ENCODE measurements at places on chromosomes 16 and 17.
A peak's percentile ranks its signal among the peaks of the same experiment; 100 is the strongest.

GRCh38 chr16:19842426-19843157 lies 42.1 kb downstream of the GPRC5B start:
- DNase-seq: no peak

DNA sequence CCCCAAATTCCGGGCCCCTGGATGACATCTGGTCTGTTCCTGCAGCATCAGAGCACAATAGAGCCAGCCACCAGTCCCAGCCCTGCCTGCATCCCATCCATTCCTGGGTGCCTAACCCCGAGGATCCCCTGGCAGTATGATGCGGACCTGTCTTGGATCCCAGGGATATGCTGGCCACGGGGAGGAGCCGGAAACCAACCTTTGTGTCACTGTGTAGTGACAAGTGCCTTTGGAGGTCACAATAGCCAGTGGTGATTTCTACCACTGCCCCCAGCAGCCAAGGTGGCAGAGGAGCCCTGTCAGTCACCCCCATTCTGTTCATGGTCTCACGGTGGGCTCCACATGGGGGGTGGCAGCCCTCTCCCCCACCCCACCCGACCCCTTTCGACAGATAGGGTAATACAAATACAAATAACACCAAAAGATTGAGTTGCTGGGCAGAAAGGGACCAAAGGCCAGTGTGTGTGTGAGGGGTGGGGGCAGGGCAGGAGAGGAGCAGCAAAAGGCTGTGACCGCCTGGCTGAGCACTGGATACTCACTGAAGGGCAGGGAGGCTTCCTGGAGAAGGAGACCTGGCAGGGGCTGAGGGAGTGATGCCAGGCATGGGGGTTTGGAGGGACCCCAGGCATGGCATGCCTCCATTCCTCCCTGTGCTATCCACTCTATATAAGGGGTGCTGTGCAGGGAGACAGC lies 29.0 kb upstream of the MEOX1 start:
- no peak for DNase-seq

DNA sequence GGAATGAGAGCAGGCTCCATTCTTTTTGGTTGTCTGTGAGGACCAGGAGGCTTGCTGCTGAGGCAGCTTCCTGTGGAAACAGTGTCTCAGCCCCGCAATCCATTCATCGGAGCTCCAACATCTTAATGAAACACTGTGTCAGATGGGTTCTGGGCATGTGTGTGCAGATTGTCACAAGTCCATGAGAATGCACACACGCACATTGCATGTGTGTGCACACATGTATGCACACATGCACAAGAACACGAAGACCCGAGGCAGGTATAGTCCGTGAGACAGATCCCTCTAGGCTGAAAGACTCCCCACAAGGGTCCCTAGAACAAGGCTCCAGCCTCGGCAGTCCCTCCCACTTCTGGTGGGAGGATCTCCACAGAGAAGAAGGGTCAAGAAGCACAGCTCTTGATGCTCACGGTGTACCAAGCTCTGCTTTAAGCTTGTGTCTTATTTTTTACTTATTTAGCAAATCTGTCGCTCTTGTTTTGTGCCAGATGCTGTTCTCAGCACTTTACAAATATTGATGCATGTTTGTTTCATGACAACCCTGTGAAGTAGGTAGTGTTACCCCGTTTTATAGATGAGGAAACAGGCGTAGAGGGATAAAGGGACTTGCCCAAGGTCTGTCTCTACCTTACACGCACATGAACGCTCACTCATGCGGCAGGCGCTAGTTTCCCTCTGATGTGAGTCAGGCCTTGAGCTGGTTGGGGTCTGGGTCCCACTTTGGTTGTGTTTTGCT lies 213.1 kb downstream of the SEC14L1 start:
- DNase-seq: no peak

DNA sequence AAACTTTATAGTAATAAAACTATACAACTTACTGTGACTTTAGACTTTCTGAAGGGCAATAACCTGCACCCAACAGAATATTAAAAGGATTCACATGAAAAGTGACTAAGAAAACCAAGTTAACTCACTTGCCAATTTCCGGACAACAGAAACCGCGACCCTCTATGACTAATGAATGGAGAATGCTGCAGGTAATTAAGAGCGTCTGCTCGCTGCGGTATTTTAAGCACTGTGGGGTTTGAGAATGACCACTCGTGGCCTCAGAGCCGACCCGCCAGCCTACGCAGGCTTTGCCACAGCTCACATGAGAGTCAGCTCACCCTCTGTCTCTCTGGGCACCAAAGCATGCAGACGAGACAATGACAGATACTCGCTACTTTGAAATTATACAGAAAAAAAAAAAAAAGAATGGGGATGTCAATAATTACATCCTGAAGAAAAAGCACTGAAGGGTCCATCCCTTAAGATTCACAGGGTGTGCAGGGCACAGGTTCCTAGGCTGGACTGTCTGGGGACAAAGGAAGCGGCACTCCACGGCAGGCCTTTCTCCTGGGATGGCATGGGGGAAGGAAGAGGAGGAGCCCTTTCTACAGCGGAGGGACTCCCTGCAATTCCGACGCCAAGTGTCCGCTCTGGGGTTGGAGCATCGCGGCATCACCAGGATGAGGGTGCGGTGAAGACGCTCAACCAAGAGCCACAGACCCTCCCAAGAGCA lies 35.0 kb downstream of the ZCCHC14 start:
- DNase-seq: no peak

DNA sequence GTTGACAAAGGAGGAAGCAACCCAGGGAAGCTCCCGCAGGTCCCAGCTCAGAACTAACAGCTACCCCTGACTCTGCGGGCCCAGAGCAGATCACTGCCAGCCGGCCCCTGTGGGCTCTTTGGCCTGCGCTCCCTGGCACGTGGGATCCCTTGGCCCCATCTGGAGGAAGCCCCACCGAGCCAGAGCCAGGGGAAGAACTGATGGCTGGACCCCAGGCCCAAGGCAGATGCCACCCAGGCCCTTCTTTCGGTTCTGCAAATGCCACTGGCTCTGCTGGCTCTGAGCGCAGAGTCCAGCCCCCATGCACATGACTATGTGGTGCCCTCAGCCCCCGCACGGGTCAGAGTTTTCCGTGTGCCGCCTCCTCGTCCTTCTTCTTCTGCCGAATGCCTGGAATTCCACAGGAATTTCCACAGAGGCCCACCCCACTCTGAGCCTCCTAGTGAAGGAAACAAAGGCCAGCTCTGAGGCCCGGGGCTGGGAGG lies 35.8 kb upstream of the SNN start:
- no peak for DNase-seq

- no peak for DNase-seq
These were observed 6.7 kb upstream of the C17orf107 start for GRCh38 chr17:4892499-4893221.

- DNase-seq: peak; percentile 65
These were observed 14.5 kb downstream of the C17orf100 start for GRCh38 chr17:6666077-6666521.

GRCh38 chr17:41333098-41333497 lies 17.5 kb downstream of the KRT33A start:
- no peak for DNase-seq

GRCh38 chr17:7419819-7420610 lies at the start of gene SPEM1:
SPEM1 (plus strand) TSS chr17:7420324; CDS start chr17:7420385, 61 bp downstream.
- no peak for DNase-seq

- no peak for DNase-seq
These were observed 4.5 kb downstream of the NTHL1 start for GRCh38 chr16:2042986-2043666.

GRCh38 chr16:75065149-75065505 lies 51.5 kb downstream of the LDHD start:
- no peak for DNase-seq

GRCh38 chr17:9645851-9646545 lies 681 bp downstream of the USP43 start:
- DNase-seq: peak; percentile 20

GRCh38 chr17:50111673-50112655 lies 16.8 kb downstream of the PDK2 start:
- DNase-seq: no peak

DNA sequence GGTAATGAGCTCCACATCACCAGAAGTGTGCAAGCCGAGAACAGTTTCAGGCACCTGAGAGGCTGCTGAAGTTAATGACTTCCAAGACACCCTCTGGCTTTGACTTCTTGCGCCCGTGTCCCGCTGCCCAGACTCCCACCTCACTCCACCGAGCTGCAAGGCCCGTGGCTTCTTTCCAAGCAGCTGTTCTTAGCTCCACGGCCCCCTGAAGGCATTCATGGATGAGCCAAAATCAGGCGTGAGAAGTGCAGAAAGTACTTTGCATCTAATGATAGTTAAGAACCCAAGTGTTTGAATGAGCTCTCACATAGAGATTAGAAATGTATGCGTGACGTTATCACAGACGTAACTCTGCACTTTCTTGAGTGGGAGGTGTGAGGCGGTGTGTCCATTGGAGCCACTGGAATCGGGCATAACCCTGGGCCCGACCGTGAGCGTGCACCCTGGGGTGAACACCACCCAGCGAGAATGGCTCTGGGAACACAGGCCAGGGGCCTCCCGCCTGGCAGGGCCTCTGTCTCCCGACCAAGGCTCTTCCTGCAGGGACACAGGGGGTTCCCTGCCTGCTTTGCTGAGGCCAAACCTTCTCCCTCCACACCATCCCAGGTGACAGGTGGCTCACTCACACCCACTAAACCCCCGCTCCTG lies 11.0 kb downstream of the NPTX1 start:
- DNase-seq: no peak

DNA sequence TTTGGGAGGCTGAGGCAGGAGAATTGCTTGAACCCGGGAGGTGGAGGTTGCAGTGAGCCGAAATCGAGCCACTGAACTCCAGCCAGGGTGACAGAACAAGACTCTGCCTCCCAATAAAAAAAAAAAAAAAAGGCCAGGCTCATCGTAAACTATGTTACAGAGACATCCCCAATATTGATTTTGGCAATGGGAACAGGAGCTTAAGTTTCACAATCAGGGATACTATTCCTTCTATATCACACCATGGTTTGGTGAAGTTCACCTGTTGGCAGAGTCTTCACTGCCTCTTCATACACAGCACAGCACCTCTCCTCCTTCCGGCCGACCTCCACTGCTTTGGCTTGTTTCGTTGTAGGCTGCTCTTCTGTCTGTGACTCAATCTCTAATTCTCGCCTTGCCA lies 21.2 kb downstream of the UTP6 start:
- no peak for DNase-seq

- DNase-seq: no peak
These were observed 3.5 kb downstream of the CTRB1 start for GRCh38 chr16:75222271-75222783.

GRCh38 chr17:57407287-57408070 lies 151.2 kb downstream of the MSI2 start:
- no peak for DNase-seq

- no peak for DNase-seq
These were observed 143.4 kb upstream of the MYOCD start for GRCh38 chr17:12522336-12522735.

DNA sequence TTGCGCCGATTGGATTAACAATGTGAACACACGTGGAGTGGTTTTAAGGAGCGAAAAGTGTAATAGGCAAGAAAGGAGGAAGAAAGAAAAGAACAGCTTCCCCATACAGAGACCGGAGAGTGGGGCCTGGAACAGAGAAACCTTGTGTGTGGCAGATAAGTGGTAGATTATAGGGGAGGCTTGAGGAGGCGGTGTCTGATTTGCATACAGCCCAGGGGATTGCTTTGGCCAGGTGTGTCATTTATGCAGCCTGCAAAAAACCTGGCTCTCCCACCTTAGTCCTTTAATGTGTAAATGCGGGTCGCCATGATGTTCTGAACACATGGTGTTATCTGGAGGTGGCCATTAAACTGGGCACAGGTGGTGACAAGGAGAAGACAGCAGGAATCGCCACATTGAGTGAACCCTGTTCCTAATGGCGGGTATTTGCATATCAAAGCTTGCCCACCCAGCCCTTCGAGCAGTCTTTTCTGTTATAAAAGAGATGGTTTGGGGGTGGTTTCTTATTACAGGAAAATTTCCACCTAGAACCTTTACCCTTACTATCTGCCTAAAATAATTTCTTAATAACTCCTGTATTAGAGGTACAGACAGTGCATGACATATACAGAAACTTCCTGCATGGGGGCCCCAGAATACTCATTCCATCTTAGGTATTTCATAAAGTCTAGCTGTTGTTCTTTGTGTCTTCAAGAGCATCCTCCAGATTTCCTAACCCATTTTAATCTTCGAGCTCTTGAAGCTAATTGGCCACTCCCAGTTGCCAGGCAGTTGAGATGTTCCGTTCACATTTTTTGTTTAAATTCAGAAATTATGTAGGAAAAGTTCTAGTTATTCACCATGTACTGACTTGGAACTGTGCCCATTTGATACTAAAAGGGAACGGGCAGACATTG lies 292.5 kb downstream of the RBFOX1 start:
- DNase-seq: no peak

GRCh38 chr16:72834499-72834898 lies 213.4 kb downstream of the ZFHX3 start:
- no peak for DNase-seq

DNA sequence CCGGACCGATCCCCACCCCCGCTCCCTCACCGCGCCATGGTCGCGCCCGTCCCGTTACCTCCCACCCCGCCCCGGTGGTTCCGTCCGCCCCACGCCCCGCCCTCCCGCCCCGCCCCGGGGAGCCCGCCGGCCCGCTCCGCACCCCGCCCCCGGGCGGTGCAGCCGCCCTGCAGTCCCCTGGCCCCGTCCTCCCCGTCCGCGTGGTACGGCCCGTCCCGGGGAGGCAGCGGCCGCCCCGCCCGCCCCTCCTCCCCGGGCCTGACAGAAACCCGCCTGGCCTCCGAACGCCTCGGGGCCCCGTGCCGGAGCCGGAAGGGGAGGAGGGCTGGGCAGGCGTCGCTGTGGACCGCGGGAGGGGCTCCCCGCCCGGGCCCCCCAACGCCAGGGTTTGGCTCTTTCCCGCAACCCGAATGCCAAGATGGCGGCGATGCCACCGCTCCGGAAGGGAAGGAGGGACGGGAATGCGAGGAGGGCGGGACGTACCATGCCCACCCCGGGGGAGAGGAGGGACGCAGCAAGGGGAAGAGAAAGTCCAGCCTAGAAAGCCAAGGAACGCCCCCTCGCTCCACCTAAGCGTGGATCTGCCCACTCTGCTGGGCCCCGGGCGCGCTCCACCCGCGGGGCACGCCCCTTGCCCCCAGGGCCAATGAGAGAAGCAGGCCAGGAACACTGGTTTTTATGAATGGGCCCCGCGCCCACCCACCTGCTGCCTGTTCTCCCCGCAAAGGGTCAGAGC lies at the start of gene PIP4K2B:
TSS of gene PIP4K2B (minus strand) at position 56 of the 736 bp plus-strand sequence. CDS start 132 bp downstream, outside the sequence.
- DNase-seq: peak; percentile 96

DNA sequence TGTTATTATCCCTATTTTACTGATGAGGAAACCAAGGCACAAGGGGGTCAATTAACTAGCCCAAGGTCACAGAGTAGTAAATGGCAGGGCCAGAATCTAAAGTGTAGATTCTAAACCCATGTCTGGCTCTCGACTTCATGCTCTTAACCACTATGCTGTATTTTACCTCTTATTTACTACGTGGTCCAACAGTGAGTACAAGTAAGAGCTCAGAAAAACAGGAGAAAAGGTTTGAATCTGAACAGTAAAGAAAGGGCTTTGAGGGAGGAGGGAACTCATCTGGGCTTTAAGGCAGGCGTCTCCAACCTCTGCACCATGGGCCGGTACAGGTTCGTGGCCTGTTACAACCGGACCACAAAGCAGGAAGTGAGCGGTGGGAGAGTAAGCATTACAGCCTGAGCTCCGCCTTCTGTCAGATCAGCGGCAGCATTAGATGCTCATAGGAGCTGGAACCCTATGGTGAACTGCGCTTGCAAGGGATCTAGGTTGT lies 62.9 kb downstream of the SMURF2 start:
- DNase-seq: peak; percentile 15

- DNase-seq: no peak
These were observed 15.5 kb upstream of the SLC4A1 start for GRCh38 chr17:44283344-44284023.

- no peak for DNase-seq
These were observed 137.5 kb downstream of the ZFHX3 start for GRCh38 chr16:72910381-72910780.
